Right hindlimb (tissue), 1 donor: ENCODE measurements at places on chromosomes 16 and 17.

- no peak for DNase-seq
Measured at GRCh38 chr17:76887802-76888201, 19.6 kb downstream of the MGAT5B start.

GRCh38 chr16:10833271-10833670, 14.7 kb upstream of the TVP23A start:
- no peak for DNase-seq

DNA sequence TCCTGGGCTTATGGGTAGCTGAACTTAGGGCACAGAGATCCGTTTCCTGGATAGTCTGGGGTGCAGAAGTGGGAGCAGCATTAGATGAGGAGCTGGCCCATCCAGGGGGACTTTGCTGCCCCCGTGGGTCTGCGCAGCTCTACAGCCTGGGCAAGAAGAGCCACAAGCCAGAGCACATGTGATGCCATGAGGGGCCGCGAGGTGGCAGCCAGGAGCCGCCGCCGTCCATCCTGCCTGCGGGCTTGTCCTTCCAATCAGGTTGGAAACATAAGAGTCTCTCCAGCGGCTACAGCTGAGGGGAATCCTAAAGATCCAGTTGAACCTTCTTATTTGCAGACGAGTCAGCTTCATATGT, 21.9 kb downstream of the C1QTNF1 start:
- DNase-seq: peak; percentile 88

DNA sequence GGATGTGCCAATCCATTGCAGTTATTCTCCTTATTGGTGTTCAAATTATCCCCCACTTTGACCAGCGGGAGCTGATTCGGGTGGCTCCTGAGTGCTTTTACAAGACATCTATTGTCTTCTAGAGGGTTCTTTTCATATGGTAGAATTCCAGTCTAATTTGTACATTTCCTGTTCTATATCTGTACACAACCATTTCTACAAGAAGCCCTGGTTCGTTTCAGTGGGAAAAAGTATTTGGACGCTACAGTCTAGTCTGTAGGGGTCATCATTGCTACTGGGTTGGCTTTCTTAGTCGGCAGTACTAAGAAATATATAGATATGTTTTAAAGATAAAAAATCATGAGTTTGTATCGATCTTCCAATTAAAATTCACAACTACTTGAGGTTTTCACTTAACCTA, 262.6 kb downstream of the MAP2K6 start:
- no peak for DNase-seq

DNA sequence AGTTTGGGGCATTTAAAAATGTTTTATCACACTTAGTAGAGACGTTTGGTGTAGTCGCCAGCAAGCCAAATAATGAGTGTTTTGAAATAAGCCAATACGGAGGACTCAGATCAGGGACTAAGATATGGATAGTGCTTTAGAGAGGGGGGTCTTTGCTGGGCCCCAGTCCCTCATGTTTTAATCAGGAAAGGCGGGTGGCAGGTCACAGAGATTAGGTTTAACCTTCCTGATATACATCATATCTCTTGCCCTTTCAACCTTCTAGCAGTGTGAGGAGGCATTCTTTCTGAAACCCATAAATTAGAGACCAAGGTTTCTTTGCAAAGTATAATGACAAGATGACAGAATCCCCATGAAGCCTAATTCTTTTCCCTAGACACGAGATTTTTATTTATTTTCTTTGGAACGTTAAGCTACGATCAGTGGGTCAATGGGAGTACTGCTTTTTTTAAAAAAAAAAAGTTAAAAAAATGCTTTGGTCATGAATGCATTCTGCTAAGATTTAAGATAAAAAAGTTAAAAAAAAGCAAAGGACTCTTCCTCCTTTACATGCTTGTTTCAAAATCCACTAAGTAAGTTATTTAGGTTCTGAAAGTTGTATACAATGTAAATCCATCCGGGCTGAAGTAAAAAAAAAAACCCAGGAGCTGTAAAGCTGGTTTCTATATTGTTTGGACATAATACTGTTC, 572.1 kb upstream of the SALL1 start:
- DNase-seq: no peak

GRCh38 chr16:85970738-85971137, 71.8 kb downstream of the IRF8 start:
- no peak for DNase-seq

GRCh38 chr16:46923513-46924295, 39.5 kb downstream of the GPT2 start:
- DNase-seq: no peak

- no peak for DNase-seq
Measured at GRCh38 chr17:8753136-8753975, 5.0 kb downstream of the SPDYE4 start.

- DNase-seq: no peak
Measured at GRCh38 chr16:23651943-23652468, 10.7 kb downstream of the DCTN5 start.

DNA sequence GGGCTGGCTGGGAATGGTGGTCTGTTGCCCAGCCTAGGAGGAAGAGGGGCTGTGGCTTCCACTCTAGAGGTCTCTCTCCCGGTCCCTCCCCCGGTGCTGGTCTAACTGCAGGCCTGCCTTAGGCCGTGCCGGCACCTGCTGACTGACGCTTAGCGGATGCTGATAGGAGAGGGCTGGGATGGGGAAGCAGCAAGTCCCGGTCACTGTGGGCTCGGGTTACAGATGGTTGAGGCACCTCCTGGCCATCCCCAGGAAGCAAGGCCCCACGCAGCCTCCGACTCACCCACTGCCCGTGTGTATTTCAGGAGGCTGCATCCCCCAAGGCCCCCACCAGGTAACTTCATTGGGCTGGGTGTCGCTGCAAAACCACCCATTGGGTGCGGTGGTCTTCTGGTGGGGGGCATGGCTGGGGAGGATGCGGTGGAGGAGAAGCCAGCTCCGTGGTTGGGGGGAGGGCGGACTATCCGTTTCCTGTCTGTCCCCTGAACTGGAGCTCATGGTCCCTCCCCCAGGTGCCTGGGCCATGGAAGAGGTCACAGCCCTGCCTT, 278.9 kb downstream of the SEC14L1 start:
- DNase-seq: no peak

- DNase-seq: no peak
Measured at GRCh38 chr17:66073384-66073783, 118.5 kb downstream of the CEP112 start.

- no peak for DNase-seq
Measured at GRCh38 chr16:51996516-51996915, 550.4 kb downstream of the TOX3 start.

DNA sequence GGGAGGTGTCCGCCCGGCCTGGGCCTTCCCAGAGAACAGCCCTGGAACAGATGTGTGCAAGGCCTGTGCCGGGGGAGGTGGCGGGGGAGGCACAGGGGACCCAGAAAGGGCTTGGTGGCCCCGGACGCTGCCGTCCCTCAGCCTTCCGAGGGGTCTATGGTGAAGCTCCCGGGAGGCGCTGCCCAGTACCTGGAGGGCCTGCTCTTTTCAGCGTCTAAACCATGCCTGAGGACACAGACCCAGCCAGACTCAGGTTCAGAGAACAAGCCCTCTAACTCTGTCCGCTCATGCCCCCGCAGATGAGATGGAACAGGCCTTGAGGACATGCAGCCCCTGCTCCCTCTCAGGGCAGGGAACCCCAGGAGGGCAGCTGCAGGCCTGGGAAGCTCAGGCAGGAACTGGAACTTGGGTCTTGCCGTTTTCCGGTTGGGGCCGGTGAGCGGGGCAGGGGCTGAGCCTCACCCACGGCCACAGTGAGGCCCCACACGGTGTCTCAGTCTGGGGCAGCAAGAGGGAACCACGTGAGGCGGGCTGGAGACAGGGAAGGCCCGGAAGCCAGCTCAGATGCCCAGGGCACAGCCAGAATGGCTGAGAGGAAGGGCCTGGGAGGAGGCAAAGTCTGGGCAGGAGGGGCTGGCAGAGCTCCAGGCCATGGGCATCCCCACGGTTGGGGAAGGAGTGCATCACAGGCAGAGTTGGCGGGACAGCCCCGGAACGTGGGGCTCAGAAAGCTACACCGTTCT, 12.5 kb downstream of the SLC16A3 start:
- peak; percentile 75 for DNase-seq

GRCh38 chr16:31202414-31203375, at the start of gene PYCARD:
Gene PYCARD, minus strand, starts transcription at chr16:31202760. Its CDS starts 70 bp downstream, at chr16:31202690.
- peak; percentile 69 for DNase-seq

GRCh38 chr17:77011173-77012011, 129.4 kb upstream of the SEC14L1 start:
- no peak for DNase-seq

DNA sequence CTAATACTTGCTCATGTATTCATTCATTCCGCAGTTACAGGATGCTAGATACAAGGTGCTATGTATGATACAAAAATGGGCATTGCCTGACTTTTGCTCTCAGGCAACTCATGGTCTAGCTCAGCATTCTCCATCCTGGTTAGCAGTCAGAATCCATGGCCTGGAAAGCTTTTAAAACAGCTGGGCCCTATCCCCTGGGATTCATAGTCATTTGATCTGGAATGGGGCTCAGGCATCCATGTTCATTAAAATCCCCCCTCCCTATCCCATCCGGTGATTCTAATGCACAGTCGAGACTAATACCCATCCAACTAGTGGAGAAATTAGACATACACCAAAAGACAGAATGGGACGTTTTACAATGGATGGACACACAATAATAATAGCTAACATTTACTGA, 104.1 kb upstream of the TMEM132E start:
- no peak for DNase-seq

- DNase-seq: no peak
Measured at GRCh38 chr17:47095268-47095667, 93.8 kb downstream of the CDC27 start.

DNA sequence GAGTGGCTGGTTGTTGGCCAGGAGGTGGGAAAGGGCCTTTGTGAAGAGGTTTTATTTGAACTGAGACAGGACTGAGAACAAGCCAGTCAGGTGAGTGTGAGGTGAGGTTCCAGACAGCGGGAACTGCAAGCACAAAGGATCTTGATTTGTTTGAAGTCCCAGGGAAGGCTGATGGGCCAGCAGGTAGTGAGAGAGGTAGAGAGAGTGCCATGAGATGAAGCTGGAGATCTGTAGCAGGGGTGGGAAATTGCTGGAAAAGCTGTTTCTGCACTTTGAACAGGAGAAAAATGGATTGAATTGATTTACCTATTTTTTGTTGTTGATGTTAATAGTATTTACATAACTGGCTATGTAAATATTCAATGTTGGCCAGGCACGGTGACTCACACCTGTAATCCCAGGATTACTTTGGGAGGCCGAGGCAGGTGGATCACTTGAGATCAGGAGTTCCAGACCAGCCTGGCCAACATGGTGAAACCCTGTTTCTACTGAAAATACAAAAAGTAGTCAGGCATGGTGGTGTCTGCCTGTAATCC, 7.7 kb upstream of the DCTPP1 start:
- DNase-seq: no peak

GRCh38 chr16:1137604-1138003, 15.3 kb upstream of the CACNA1H start:
- no peak for DNase-seq

GRCh38 chr17:71713846-71714245, 407.0 kb upstream of the SOX9 start:
- no peak for DNase-seq

GRCh38 chr16:67666032-67666551, 458 bp downstream of the ENKD1 start:
- no peak for DNase-seq
